ENCODE measurements at places on chromosomes 12 and 14.

- no peak for DNase-seq
These were observed 168.3 kb upstream of the SYT1 start for GRCh38 chr12:78696267-78696666.

GRCh38 chr12:130828895-130829294 is 10.2 kb downstream of the STX2 start:
- no peak for DNase-seq

DNA sequence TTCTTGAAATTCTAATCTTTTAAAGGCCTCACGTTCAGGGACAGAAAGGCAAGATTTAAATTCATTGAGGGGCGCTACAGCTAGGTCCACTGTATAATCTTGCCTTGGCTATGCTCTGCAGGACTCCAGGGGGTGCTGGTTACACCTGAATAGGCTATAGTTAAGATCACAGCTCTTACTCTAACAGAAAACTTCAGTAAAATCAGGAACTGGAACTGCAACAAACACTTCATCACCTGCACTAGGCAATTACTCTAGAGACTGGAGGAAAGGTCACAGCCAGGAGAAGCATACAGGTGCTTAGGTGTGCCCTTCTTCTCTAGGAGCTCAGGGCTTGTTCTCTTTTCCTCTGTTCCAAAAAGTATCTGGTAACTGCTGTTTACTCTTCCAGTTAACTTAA is 20.9 kb downstream of the SLCO1C1 start:
- no peak for DNase-seq

DNA sequence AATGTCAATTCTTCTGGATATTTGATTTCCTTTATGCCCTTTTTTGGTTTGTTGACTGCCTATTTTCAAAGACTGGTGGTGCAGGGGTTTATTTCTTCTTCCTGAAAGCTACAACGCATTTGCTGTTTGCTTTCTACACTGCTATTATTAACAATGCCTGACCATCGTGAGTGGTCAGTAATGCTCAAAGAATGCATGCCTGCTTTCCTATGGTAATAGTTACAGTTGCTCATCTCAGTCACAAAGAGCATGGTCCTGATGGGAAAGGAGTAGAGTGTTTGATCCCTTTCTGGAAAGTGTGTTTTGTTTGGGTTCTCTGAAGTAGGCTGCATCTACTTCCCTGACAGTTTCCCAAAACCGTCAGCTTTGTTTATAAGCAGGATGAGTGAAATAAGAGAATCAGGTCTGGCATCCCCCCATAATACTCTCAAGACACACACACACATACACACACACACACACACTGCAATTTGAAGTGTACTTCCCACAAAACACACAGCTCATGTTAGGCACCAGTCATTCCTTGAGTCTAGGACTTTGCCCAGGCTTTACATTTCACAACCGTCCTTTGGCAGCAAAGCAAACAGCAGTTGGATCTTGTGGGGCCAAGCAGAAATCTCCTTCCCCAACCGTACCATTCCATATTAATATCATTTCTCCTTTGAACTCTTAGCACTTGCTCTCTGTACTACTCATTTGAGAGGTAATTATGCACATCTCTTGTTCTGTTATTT is 56.6 kb downstream of the SUDS3 start:
- DNase-seq: no peak

- DNase-seq: no peak
These were observed 6.4 kb downstream of the GOLGA5 start for GRCh38 chr14:92800525-92800924.

GRCh38 chr12:125455556-125455955 is 390.3 kb downstream of the AACS start:
- no peak for DNase-seq

DNA sequence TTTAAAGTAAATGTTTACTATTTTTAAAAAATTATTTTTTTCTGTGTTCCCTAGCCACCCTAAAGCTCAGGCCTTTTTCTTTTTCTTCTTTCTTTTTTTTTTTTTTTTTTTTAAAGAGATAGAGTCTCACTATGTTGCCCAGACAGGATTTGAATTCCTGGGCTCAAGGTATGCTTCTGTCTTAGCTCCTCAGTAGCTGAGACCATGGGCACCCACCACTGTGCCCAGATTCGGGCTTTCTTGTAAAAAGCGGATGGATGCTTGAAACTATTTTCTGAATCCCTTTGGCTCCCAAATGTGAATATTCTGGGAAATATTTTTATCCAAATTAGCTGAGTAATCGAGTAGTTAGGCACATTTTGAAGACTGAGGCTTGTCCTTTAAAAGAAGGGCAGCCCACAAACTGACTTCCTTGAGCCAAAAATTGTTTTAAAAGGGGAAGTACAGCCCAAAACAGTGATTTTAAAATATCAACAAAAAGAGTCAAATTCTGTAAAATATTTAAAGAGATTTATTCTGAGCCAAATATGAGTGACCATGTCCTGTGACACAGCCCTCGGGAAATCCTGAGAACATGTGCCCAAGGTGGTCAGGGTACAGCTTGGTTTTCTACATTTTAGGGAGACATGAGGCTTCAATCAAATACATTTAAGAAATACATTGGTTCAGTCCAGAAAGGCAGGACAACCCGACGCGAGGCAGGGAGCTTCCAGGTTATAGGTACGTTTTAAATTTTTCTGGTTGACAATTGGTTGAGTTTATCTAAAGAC is 28.8 kb upstream of the HIGD1C start:
- DNase-seq: no peak

DNA sequence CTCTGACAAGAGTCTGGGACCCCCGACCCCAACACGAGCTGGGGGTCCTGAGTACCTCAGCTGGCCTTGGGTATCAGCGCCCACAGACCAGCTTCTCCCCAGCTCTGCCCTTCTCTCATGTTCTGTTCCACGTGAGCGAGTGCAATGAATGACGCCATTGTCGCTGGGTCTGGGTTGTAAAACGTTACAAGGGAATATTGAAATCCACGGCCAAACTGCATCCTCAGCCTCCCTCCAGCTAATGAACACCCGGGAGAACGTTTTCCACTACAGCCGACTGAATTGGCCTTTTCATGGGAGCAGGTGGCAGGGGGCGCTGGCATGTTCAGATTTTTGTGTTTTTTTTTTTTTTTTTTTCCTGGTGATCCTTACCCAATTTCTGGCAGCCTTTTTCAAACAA is 34.7 kb downstream of the TBX5 start:
- DNase-seq: no peak

GRCh38 chr12:55289999-55290398 is 6.4 kb downstream of the OR6C6 start:
- DNase-seq: no peak

- no peak for DNase-seq
These were observed 61.5 kb downstream of the MGAT4C start for GRCh38 chr12:86194721-86195120.

DNA sequence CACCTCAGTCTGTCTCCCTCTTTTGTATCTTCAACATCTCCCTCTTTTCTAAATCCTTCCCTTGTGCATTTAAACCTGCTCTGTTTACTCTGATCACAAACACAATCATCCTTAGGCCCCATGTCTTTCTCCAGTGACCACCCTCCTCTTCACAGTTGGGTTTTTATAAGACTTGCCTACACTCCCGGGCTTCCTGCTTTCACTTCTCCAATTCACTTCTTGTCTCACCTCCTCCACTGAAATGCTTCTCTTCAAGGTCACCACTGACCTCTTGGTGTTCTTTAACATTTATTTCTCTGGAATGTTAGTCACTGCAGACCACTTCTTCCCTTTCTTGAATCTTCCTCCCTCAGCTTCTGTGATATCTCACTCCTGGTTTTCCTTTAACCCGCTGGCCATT is 8.7 kb upstream of the SMCO2 start:
- no peak for DNase-seq

DNA sequence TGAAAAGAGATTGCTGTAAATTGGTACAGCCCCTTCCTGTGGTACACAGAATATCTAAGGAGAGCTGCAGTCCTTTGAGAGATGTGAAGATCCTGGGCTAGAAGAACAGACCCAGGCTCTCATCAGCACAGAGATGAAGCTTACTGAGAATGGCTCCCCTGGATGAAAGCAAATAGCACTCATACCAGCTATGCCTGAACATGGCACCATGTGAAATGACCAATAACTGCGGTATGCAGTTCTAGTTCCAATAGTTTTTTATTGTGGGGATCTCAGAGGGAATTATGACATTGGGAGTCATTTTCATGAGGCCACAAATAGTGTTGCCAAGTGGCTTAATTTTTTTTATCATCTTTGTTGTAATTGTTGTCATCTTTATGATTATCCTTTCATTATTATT is 15.4 kb upstream of the TRHDE start:
- no peak for DNase-seq

GRCh38 chr14:73884438-73885190 is 2.0 kb upstream of the ZNF410 start:
- no peak for DNase-seq

DNA sequence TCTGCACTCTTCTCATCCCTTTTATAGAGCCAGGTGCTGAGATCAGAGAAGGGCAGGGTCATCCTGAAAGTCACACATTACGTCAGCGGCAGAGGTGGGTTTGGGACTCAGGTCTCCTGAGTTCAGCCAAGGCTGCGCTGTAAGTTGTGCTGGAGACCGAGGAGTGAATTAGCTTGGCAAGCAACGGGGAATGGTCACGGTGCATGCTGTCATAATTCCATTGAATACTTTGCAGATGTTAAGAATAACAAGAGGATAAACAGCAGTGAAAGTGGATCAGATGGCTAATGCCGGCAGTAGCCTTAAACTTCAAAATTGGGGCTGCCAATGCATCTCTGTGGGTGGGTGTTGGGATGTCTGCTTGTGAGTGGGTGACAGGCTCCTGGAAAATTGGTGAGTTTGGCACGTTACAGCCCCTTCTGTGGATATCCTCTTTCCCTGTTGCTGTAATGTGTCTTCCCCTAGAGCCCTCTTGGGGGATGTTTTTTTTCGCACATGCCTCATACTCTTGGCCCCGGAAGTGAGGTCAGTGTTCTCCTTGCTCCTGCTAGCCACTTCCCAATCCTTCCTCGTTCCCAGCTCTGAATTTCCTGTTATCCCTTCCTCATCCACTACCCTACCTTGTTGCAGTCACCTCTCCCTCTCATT is 287.1 kb upstream of the SRRM4 start:
- no peak for DNase-seq
